ENCODE measurements at places on chromosomes 4 and X.

GRCh38 chr4:153413842-153414241 is 52.3 kb upstream of the TMEM131L start:
- DNase-seq, result no peak

DNA sequence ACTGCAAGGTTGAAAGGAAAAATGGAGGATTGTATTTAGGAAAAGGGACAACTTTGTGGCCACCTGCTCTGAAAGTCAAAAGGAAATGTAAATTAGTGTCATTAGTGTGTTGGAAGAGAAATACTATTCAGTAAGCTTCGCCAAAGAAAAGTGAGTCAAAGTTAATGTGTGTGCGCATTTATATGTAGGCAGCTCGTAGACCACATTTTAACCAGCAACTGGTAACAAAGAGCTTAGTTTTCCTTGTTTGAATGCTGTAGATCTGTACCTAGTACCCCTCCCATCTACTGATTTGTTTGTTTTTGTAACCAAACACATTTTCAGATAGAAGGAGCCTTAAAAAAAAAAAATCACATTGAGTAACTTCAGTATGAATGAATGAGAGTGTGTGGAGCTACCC is 69.3 kb downstream of the GPAT3 start:
- DNase-seq, result no peak

GRCh38 chrX:71147496-71148277 is 3.0 kb downstream of the NLGN3 start:
- no peak for DNase-seq

DNA sequence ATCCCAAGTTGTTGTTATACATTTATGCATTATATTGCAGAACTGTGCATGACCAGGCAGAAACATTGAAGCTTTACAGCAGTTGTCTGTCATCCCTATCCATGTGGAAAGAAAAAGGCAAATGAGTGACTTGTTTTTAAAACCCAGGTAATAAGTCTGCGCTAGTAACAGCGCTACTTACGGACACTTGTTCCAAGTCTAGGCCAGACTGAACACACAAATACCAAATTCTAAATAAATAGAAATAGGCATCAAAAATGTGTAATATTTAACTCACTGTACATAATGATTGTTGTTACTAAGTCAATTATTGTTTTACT is 548 bp upstream of the MAML3 start:
- DNase-seq, result no peak

DNA sequence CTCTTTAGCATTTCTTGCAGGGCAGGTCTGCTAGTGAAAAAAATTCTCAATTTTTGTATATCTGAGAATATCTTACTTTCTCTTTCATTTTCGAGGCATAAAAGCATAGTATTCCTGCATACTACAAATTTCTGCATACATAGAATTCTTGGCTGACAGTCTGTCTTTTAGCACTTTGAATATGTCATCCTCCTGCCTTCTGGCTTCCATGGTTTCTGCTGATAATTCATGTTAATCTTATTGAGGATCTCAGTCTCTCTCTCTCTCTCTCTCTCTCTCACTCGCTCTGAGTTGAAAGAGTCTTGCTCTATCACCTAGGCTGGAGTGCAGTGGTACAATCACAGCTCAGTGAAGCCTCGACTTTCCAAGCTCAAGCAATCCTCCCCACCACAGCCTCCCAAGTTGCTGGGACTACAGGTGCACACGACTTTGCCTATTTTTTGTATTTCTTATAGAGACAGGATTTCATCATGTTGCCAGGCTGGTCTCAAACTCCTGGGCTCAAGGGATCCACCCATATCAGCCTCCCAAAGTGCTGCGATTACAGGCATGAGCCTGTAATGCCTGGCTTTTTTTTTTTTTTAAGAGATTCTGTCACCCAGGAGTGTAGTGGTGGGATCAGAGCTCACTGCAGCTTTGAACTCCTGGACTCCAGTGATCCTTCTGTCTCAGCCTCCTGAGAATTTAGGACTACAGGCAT is 161.3 kb downstream of the FNIP2 start:
- DNase-seq, result no peak

GRCh38 chrX:15930585-15930984 is 76.0 kb upstream of the AP1S2 start:
- no peak for DNase-seq

DNA sequence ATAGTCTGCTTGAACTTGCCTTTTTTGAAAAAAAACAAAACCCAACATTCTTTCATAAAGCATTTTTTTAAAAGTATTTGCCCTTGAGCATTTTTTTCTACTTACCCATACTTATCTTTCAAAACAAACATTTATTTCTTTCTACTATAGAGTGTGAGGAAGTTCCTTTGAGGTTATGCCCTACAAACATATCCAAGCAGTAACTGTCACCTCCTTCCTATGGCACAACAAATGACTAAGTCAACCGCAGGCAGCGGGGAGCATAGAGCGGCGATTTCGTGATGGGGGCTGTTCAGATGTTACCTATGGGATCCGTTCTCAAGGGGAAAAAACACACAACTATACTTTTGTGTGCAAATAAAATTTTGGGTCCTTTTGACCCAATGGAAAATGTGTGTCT is 19.4 kb downstream of the SPRY1 start:
- DNase-seq, result no peak

- DNase-seq, result no peak
These were observed 199.8 kb upstream of the GATB start for GRCh38 chr4:151960449-151961230.

DNA sequence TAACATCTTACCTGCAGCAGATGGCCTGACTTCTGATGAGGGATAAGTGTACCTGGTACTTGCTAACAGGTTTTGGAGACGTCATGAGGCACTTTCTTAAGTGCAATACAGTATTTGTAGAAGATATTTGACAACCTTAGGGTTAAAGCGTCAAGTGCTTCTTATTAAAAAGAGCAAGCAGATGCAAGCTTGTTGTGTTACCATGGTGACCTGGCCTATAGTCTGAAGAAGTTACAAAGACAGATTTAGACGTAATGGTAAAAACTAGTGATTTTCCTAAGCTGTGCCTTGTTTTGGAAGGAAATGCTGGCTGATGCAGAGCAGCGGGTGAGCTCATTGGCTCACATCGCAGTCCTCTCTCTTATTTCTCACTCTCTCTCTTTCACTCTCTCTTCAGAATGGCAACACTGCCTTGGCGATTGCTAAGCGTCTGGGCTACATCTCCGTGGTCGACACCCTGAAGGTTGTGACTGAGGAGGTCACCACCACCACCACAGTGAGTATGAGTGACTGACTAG is 243.6 kb downstream of the ANK2 start:
- no peak for DNase-seq

GRCh38 chr4:102684610-102685052 is 76.1 kb downstream of the MANBA start:
- DNase-seq, result no peak

- no peak for DNase-seq
These were observed 41.4 kb downstream of the HAND2 start for GRCh38 chr4:173488656-173489055.

- no peak for DNase-seq
These were observed 42.4 kb downstream of the SPATA18 start for GRCh38 chr4:52093466-52093865.

- DNase-seq, result no peak
These were observed 120.9 kb downstream of the AMELX start for GRCh38 chrX:11414091-11414490.

DNA sequence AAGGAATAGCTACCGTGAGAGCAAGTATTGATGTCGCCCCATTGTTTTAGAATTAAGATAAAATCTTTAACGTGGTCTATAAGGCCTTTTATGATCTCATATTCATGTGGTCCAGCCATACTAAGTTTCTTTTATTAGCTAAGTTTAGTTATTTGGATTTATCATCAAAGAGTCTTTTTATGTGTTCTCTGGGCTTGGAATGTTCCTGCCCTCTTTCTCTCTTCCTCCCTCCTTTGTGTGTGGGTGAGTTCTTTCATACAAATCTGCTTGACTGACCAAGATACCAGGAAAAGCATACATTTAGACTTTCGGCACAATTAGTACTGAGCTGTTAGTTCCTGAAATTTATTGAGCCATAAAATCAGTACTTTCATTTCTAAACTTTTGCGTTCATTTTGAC is 11.3 kb downstream of the TDO2 start:
- DNase-seq, result no peak

DNA sequence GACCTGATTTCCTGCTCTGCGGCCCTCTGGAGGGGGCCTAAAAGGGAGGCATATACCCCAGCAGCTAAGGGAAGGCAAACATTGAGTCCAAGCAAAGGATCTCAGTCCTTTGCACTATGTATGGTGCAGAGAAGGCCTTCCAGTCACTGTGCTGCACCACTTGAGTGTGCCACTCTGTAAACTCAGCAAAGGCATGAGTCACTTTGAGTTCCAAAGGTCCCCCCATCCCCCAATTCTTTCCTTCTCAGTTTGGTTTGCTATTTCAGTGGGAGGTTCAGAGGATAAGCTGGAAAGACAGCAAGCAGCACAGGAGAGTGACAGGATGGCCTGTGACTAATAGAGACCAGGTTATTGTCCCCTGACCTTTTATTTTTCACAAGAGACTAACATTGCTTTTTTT is 131.3 kb downstream of the FHDC1 start:
- no peak for DNase-seq

GRCh38 chr4:120886191-120886590 is 36.3 kb downstream of the PRDM5 start:
- DNase-seq, result no peak

DNA sequence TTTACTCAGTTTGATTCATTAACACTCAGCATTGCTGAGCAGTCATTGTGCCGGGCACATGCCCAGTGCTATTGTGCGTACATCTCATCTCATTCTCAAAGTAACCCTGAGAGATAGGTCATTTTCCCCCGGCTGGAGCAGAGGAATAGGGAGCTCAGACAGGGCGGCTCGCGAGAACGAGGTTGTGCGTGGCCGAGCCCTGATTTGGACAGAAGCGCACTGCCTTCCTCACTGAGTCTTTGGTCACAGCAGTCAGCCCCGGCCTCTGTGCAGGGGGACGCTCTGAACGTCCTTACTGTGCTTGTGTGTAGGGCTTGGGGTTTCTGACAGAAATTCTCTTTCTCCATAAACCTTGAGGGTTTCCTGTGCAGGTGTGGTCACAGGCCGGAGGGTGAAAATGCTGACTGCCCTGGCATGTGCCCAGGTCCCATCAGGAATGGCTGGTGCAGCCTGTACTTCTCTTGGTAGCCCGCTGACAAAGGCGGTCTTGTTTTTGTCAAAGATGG is 39.5 kb downstream of the NOP14 start:
- no peak for DNase-seq

DNA sequence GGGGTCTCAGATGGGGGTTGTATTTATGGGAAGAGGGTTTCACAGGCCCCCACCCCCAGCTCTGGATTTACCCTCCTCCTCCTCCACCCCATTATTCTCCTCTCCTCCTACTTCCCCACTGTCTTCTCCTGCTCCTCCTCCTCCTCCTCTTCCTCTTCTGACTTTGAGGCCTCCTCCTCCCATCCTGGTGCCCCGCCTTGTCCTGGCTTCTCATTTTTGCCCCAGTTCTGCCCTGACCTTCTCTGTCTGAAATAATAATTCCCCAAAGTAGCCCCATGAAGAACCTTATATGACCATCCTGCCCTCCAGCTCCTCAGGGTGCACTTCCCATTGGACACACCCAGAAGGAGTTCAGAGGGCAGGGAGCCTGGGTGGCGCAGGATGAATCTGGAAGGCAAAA is 351.4 kb upstream of the GATB start:
- DNase-seq, result no peak

DNA sequence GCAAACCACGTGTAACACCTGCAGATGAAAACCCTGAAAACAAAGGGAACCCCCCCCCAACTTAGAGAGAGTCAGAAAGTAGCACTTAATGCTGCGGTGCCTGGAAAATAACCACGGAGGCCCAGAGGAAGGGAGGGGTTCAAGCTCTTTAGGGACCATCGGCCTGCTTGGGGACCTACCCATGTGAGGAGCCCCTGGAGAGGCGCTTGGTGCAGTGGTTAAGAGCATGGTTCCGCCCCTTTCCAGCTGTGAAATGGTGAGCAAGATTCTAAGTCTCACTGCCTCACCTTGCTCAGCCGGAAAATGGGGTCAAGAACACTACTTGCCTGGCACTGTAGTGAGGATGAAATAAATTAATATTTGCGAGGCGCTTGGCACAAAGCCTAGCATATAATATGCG is 13.8 kb downstream of the SLC25A5 start:
- DNase-seq, result no peak

GRCh38 chrX:134287346-134287745 is 50.4 kb downstream of the CCDC160 start:
- no peak for DNase-seq

GRCh38 chrX:66126662-66127061 is 37.4 kb upstream of the HEPH start:
- DNase-seq, result no peak

GRCh38 chr4:26842911-26843310 is 17.7 kb upstream of the STIM2 start:
- no peak for DNase-seq

DNA sequence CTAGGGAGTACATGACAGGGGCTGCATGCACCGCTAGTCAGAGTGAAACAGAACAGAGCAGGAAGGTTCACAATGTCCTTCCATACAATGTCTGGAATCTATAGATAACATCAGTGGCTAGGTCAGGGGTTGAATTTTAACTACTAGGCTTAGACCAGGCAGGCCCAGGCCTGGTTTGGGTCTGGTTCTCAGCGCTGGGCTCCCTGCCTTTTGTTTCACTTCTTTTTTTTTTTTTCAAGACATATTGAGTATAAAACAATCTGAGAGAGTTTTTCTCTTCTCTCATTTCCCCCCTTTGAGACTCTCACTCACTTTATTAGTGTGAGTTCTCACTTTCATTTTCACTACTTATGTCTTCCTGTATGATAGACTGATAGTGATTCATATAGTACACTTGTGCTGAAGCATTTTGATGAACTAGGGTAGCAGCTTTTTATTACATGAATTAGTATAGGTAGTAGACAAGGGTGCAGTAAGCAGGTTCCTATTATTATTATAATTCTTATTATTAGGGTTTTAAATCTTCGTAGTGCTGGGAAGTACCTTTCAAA is 120.0 kb upstream of the ZDHHC15 start:
- DNase-seq, result no peak

GRCh38 chr4:16573739-16574138 is 324.7 kb downstream of the LDB2 start:
- no peak for DNase-seq

DNA sequence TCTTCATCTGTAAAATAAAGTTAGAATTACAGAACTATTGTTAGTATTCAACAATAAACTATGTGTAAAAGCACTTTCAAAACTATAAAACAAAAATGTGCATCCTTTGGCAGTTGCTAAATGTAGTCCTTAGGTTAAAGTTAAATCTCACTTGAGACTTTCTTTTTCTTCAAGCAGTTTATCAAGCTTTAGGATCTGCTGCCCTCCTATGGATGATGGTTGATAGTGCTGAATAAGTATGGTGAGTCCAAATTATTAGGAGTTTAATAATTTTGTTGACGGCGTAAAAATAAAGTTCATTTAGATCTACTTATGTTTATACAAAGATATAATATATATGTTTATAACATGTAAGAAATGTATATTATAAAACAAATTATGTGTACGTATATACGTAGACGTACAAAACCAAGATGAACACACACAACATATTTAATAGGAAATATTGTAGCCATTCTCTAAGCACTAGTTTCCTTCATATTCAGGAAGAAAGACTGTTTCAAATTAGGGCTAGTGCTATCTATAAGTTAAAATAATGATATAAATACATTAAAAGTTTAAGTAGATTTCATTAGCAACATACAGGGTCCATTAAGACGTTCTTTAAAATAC is 22.3 kb downstream of the UGT2A2 start:
- DNase-seq, result no peak
